ENCODE measurements at places on chromosomes 11 and 22.

- no peaks in the 10 kb centered on the region for H3K27me3 ChIP-seq
- no peak overlapping the region for H3K4me3 ChIP-seq
- no peaks in the 10 kb centered on the region for H3K36me3 ChIP-seq
- no peak for DNase-seq
Observed at GRCh38 chr11:12640926-12641849, 33.0 kb upstream of the TEAD1 start.

DNA sequence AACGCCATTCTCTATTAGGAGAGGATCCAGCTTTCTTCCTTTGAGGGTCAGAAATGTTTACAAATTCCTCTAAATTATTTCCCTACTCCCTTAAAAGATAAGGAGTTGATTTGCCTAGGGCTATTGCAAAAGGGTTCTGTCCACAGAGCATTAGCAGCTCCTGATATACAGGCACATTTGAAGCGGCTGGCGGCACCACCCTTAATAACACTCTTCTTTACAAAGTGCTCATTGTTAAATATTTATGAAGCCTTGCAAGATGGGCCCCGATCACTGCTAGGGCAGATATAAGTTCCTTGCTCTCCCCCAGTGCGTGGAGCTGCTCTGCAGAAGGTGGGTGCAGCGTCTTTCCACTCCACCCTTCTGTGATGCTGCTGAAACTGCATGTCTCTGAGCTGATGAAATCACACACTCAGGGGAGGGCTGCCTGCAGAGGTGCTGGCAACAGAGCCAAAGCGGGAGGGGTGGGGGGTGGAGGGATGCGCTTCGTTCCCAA lies 116.7 kb upstream of the NTM start:
- no peaks in the 10 kb centered on the region for H3K27me3 ChIP-seq
- DNase-seq: peak; percentile 22
- no peak overlapping the region for H3K27ac ChIP-seq
- H3K4me1 ChIP-seq: no peaks in the 10 kb centered on the region
- H3K36me3 ChIP-seq: no peaks in the 10 kb centered on the region

GRCh38 chr11:123797114-123797513 lies 9.0 kb downstream of the OR6M1 start:
- no peaks in the 10 kb centered on the region for H3K36me3 ChIP-seq
- H3K27me3 ChIP-seq: no peaks in the 10 kb centered on the region
- DNase-seq: no peak
- H3K4me3 ChIP-seq: no peak overlapping the region

GRCh38 chr11:34364102-34364501 lies 6.3 kb upstream of the ABTB2 start:
- H3K4me1 ChIP-seq: no peaks in the 10 kb centered on the region
- DNase-seq: peak; percentile 45
- no peak overlapping the region for H3K27ac ChIP-seq
- H3K27me3 ChIP-seq: peaks cover 2% of the 10 kb centered on the region
